D341Med (cell line): ENCODE measurements at places on chromosomes 5 and 9.

DNA sequence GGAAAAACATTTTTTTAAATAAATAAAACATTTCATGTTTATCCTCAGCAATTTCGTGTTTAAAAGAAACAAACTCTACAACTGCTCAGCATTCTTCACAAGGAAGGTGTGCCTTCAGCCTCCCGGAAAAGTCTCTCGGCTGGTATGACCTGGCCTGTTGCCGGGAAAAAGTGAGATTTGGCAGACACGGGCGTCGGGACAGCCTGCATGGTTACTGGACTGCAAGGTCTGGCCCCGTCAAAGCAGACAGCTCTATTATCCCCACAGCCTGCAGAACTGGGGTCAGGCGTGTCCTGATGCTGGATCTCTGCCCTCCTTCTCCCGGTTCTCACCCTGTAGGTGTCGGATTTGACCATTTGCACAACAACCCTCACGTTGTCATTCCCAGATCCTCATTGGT, 120.3 kb upstream of the SPATA31C2 start:
- no peak for DNase-seq

GRCh38 chr5:88923623-88924329, 40.8 kb upstream of the MEF2C start:
- DNase-seq, result no peak

DNA sequence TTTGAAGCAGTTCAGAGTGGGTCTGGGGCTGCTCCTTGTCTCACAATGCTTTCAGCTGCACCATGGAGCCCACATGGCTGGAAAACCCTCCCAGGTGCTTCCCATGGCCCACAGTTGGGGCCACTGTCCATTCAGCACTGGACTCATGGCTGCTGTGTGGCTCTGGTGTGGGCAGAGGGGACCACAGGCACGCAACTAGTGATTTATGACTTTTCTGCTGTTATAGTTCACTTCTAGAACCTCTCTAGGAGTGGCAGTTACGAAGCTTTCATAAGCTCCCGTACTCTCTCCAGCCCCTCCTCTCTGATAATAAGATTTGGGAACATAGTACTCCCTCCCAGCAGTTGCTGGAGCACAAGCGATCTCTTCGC, 29.0 kb downstream of the GLRA1 start:
- no peak for DNase-seq

DNA sequence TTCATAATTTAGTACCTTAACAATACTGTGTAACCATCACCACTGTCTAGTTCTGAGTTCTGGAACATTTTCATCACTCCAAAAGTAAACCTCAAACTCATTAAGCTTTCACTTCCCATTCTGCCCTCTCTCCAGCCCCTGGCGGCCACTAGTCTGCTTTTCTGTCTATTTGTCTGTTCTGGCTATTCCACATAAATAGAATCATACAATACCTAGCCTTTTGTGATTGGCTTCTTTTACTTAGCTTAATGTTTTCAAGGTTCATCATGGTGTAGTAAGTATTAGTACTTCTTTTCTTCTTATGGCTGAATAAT, 138.7 kb downstream of the RAPGEF6 start:
- DNase-seq, result no peak

- DNase-seq, result no peak
Observed at GRCh38 chr5:133202066-133202665, 150.4 kb downstream of the HSPA4 start.

- DNase-seq, result no peak
Observed at GRCh38 chr5:95746194-95746593, 15.1 kb downstream of the RHOBTB3 start.

DNA sequence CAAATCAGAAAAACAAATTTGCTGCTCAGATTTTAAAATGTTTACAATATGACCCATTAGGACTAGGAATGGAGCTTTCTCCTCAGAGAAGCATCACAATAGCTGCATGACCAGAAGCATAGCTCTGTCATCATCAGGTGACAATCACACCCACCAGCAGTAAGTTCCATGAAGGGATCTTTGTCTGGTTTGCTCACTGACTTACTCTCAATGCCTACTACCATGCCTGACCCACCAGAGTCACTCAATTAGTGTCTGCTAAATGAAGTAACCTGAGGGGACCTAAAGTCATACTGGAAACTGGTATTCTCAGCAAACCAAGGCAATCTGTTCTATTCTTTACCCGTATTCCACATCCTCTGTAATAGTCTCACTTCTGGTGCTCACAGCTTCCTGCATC, 7.7 kb downstream of the ERMP1 start:
- DNase-seq, result no peak

- no peak for DNase-seq
Observed at GRCh38 chr5:40672425-40672824, 7.3 kb upstream of the PTGER4 start.

DNA sequence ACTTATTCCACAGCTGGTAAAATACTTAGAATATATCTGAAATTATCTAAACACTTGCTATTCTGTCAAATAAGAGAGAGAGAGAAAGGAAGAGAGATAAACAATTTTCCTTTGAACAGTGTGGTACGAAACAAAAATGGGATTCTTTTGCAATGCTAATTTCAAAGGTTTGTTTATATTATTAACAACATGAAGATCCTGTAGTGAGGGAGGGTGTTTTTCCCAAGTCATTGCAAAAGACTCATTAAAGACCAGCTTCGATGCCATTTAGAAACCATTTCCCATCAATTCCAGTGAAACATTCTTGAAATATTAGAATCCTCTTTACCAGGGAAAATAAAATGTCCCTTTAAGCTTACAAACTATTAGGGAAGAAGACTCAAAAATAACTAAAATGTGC, 505.4 kb downstream of the SEMA5A start:
- no peak for DNase-seq

DNA sequence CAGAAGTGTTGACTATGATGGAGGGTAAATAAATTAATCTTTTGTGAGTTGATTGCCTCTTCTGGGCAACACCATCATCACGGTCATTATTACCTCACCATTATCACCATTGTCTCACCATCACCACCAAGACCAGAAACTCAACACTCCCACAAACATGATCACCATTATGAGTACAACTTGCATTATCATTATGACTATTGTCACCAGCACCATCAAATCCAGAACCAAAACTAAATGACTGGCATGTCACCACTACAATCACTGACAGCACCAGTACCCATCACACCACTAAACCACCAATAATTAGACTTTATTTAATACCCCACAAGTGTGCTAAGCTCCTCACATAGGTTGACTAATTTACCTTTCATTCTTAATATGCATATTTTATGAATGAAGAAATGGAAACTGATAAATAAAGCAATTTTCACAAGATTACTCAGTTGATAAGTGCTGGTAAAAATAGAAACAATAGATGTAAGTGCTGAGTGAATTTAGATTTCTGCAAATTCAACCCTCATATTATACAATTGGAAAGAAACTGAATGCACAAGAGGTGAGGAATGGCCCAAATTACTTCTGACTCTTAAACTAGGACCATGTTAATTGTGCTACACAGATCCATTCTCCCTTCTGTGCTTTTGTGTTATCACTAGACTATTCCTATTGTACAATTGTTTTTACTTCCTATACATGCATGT, 517.8 kb upstream of the PAPPA start:
- DNase-seq, result no peak

GRCh38 chr5:27217155-27217956, 179.0 kb upstream of the CDH9 start:
- no peak for DNase-seq

DNA sequence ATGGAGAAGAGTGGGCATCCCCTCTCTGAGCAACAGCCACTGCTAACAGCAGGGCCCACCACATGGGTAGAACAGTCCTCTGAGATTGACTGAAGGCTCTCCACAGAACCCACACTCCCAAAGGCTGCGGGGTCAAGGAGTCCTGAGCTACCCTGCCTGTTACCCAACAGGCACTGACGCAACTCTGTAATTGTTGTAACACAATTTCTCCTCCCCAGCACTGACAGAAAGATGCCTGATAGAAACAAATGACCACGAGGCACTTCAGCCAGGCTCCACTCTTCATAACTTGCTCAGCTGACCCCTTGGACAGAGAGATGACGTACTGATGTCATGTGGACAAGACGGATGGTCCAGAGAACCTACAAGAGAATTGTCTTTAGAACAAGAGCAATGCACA, 220.7 kb downstream of the SPOCK1 start:
- no peak for DNase-seq

- no peak for DNase-seq
Observed at GRCh38 chr5:88188458-88189132, 80.0 kb downstream of the TMEM161B start.

- DNase-seq, result no peak
Observed at GRCh38 chr5:176810687-176811501, 535 bp downstream of the UNC5A start.

- DNase-seq, result no peak
Observed at GRCh38 chr9:97628668-97629067, 4.5 kb downstream of the TSTD2 start.

DNA sequence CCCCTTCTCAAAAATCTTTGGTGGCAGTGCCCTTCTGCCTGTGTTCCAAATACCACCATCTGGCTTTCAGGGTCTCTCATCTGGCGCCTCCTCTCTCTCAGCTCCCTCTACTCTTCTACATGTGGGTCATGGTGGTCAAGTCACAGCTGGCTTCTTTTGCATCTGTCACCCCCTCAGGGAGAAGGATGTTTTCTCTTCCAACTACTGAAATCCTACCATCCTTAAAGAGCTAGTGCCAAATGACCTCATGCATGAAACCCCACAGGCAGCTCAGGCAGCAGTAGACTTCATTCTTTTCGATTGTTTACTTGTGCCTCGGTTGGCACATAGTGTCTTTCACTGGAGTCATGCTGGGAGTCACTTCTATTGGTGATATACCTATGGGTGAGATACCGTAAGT, 219.2 kb downstream of the DCP2 start:
- no peak for DNase-seq

- DNase-seq, result no peak
Observed at GRCh38 chr5:97531549-97531948, 348.5 kb upstream of the RIOK2 start.

GRCh38 chr9:2385746-2386145, 235.8 kb upstream of the VLDLR start:
- peak; percentile 85 for DNase-seq

DNA sequence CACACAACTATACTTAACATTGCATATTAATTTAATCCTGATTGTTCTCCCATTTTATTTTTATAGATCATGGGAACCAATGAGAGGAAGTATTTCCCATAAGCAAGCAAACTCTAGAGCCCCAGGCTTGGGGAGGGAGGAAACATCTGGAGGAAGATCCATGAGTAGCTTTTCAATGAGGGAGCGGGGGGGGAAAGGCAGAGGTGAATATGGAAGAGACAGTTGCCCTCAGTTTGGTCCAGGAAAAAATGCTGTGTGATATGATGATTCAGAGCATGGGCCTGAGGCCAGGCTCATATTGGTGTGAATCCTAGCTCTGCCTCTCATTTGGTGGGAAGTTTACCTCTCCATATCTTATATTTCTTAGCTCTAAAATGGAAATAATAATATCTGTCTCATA, 42.2 kb upstream of the ALDOB start:
- no peak for DNase-seq

DNA sequence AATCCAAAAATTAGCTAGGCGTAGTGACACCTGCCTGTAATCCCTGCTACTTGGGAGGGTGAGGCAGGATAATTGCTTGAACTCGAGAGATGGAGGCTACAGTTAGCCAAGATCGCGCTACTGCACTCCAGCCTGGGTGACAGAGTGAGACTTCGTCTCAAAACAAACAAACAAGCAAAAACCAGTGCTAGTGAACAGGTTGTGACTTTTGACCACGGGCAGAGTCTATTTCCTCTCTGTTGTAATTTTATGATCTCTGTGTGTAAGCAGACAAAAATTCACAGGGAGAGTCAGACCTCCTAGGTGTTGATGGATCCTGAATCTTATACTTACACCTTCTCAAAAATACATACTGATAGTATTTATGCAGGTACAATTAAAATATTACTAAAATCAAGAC, 65.8 kb downstream of the SPEF2 start:
- DNase-seq, result no peak

GRCh38 chr9:72527801-72528195, 6.4 kb downstream of the TMC1 start:
- DNase-seq, result no peak

DNA sequence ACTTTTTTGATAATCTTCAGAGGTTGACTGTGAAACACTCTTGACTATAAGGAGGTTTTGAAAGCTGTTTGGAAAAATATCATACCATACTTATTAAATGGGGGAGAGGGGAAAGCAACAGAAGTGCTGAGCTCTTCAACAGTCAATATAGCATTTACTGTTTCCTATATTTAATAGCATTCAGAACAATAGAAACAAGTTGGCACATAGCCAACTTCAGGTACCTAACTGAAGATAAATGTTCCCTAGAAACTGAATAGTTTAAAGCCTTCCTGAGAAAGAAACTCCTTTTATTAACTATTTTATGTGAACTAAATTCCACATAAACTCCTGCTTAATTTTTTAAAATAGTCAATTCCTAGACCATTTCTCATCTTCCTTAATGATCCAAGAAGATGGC, 26.3 kb downstream of the SLC31A1 start:
- no peak for DNase-seq

DNA sequence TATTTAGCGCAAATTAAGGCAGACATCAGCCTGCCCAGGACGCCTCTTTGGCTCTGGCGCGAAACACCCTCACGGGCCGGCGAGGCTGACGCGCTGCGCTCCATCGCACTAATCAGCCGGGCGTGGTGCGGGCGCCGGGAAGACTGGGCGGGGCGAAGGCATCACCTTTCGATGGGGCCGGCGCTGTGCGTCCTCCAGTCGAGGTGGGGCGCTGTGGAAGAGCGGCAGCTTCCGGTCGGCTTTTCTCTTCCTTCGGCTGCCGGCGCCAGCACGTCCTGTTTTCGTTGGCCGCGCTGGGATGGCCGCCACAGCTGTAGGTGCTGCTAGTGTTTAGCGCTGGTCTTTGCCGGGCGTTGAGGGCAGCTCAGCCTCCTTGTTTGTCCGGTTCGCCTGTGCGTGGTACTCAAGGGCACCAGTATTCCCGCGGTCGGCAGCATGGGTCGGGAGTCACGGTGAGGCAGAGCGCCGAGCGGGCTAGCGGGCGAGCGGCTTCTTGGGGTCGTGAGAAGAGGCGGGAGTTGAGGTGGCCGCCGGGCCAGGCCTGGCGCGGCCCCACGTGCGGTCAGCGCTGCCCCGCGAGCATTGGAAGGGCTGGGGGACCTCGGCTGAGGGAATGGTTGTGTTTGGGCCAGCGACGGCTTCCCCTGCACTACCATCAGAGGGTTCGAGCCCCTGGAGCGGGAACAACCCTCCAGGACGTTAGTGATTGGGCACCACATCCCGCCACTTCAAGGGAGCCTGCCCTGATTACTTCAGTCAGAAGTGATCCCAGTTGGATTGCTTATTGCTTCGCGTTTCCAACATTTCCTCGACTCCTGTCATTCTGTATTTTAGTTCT, at the start of gene DDX46:
Gene DDX46, plus strand, starts transcription at position 276 of the 838 bp plus-strand sequence. Its CDS starts 160 bp downstream, at position 436.
- DNase-seq, result peak; percentile 97

DNA sequence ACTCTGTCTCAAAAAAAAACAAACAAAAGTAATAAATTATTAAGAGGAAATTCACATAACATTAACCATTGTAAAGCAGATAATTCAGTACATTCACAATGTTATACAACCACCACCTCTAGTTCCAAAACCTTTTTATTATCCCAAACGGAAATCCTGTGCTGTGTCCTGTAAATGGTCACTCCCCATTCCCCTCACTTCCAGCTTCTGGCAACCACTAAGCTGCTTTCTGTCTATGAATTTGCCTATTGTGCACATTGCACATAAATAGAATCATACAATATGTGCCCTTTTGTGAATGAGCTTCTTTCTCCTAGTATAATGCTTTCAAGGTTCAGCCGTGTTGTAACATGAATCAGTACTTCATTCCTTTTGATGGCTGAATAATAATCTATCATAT, 20.8 kb downstream of the C9orf152 start:
- no peak for DNase-seq
